Stimulated activated CD8-positive, alpha-beta memory T cell treated with anti-CD3 and anti-CD28 coated beads, Interleukin-4, amount 100 ng/mL, for 4 hours (primary cell): ENCODE measurements at places on chromosomes 6 and 20.

GRCh38 chr6:111646034-111646433 lies 40.4 kb upstream of the TRAF3IP2 start:
- DNase-seq, result no peak

DNA sequence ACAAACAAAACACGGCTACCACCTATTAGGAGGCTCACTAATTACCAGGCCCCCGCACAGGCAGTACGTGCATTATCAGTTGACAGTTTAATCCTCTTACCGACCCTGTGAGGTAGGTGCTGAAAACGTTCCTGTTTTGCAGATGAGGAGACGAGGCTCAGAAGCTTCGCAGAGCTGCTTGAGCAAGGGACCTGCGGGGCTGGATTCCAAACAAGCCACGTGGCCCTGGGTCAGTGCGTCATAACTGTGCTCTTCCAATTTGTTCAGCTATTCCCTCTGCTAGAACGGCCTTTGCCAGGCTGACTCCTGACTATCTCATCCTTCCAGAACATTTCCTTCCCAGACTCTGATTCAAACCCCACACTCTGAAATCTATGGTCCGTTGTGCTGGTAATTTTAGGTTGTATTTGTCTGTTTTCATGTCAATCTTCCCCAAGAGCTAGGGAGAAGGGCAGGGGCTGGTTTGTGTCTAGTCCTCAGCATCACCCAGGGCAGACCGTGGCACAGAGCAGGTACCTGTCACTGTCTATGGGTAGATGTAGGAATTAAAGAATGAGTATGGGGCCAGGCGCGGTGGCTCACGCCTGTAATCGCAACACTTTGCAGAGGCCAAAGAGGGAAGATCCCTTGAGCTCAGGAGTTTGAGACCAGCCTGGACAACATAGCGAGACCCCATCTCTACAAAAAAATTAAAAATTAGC lies 28.8 kb upstream of the TLDC2 start:
- DNase-seq, result no peak

DNA sequence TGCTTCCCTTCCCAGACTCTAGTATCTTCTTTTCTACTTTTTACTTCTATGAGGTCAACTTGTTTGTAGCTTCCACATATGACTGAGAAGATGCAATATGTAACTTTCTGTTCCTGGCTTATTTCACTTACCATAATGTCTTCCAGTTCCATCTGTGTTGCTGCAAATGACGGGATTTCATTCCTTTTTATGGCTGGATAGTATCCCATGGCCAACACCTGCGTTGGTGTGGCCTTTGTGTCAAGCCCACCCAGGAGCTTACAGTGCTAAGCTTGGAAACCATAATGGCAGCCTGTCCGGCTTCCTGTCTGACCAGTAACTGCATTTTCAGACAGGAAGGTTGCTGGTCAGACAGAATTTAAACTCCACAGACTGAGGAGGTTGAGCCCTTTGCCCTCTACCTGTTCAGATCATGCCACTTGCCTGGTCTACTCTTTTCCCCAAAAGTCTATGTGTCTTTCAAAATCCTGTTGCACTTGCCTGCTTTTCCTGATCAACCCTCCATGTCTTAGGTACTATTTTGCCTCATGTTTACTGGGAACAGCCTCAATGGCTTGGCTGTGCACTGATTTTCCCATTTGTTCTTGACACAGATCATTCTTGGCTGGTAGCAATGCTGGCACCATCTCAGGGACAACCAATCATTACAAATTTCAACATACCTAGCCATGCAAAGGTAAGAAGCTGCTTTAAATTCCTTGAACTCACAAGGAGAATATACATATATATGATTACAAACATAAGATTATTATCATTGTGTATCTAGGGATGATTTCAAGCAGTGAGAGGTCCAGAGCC lies 114.3 kb upstream of the PLEKHG1 start:
- DNase-seq, result no peak

DNA sequence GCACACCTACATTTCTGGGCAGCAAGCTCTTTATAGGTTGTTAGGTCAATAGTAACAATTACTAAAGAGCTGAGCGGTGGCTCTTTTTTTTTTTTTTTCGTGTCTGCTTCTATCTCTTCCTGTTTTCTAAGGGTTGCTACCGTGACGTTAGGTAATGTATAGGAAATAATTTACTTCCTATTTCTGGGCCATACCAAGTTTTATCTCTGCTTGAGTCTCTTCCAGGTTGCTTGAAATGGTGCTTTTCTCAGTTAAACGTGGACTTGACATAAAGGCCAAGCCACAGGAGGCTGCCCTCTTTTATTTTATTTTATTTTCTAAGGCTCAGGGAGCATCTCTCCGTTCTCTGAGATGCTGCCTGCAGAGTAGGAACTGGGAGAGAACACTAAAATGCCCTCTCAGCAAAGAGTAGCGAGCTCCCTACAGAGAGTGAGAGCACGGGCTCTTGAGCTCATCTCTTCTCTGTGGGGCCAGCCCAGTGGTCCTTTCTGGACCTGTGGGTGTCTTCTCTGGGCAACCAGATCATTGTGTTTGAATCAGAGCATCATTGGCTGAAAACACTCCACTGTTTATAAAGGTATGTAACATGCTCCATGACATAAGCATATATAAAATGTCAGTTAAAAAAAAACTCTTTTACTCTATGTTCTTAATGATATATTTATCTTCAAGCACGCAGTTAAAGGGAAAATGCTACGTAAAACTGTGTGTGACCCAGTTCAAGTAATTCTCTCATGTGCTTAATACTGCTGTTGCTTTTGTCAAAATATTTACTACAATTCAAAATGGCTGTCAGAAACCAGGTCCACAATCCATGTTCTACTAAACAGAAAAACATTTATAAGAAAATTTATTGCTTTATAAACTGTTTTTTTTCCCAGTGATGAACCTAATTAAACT lies at the start of gene ZNF831:
Gene ZNF831 (plus strand): TSS at position 191 of the 900 bp plus-strand sequence. CDS start 27,199 bp downstream, outside the sequence.
- DNase-seq, result no peak

- no peak for DNase-seq
Observed at GRCh38 chr6:143007646-143008045, 53.0 kb upstream of the AIG1 start.

GRCh38 chr6:50270415-50270814 lies 220.7 kb upstream of the DEFB112 start:
- no peak for DNase-seq

- DNase-seq, result no peak
Observed at GRCh38 chr6:109326351-109326750, 55.9 kb downstream of the CD164 start.

DNA sequence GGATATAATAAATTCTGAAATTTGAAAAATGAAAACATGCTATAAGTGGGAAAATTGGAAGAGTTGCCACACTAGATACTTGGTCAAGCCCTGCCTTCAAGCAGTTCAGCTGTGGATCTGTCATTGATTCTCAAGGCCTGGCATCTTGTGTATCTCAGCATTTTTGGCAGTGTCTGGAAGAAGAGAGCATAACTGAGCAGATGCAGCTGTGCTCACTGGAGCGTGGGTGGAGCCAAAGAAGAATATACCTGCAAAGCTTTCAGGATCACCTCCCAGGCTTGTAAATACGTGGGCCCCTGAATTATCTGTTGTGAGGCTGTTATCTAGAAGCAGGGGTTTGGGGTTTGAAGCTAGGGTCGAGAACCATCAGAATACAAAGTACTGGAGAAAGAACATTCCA lies 31.3 kb upstream of the CHD6 start:
- no peak for DNase-seq

- DNase-seq, result no peak
Observed at GRCh38 chr6:79818471-79818870, 128.9 kb downstream of the ELOVL4 start.

- DNase-seq, result no peak
Observed at GRCh38 chr6:36523451-36523850, 23.8 kb downstream of the STK38 start.

- no peak for DNase-seq
Observed at GRCh38 chr6:105676857-105677256, 274.0 kb upstream of the PREP start.

DNA sequence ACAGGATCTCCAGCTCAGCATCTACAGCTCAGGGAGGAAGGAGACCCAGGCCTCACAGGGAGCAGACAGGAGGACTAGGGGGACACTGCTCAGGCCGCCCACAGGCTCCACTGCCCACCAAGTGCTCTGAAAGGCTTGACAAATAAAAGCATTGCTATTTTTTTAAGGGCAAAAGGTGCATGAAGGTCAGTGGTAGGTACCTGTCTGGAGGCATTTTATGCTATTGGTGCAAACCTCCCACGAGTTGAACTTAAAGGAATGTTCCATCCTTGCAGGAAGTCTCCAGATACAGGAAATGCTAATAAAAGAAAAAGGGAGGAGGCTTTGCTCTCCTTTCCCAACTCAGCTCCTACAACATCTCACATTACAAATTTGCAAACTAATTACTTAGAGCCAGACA lies 228.1 kb downstream of the FOXC1 start:
- no peak for DNase-seq

DNA sequence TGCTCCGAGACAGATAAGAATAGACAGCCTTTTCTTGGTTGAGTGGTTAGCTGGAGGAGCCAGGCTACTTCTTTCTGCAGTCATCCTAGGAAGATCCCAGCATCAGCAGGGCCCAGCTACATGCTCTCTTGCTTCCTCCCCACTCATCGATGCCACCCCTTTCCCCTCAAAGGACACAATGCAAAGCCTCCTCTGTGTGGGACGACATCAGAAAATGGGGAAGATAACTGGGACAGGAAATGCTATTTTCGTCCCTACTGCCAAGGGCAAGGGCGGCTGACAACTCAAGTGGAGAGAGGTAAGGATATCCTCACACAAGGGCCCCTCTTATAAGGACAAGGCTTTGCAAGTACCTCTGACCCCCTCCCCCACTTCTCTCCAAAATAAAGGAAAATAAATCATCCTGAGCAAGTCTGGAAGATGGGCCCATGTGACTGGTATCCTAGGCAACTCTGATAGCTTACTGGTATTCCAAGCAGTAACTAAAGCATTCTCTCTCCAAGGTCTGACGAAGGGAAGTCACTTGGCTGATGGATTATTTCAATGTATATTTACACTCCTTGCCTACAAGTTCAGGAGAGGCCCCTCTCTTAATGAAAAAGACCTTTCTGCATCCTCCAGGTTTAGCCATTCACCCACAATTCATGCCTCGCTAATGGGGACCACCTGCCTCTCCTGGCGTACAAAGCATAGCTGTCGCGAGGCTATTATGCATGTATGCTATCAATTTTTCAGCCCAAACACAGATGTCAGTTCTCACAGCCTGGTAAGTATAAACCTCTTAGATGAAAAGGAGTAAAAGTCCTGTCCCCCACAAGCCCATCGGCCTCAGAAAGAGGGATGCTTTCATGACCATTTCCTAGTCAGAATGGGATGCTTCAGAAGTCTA lies 11.3 kb downstream of the ELMO2 start:
- DNase-seq, result no peak

- DNase-seq, result no peak
Observed at GRCh38 chr20:9886227-9886626, 47.4 kb upstream of the PAK5 start.

DNA sequence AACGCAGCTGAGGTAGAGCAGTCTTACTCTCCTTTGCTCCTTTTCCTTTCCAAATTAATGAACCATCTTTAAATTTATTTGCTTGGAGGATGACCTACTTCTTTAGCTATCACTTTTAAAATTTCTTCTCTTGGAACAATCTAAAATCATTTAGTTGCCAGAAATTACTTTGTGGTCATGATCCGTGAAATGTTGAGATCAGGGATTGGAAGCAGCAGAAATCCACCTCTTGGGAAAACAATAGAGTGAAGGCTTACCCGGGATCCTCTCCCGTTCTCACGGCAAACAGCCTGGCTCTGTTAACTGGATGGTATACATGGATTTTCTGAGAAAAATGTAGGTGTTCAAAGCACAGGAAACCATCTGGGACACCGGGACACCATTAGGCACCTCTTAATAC lies 7.7 kb downstream of the AKAP12 start:
- no peak for DNase-seq

DNA sequence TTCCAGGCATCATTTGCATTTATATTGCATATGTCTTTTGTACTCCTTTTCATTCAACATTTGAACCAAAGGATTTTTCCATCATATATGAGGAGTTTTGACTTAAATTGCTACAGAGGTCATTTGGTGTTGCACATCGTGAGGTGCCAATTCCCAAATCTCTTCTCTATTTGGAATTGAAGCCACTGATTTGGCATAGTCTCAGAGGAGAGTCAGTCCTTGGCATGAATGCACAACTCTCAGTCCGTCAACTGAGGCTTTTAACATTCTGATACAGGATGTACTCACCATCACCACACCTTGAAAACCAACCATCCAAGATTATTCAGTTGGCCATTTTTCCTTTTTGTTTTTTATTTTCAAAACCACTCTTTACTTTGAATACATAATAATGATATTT lies 31.1 kb upstream of the SYNDIG1 start:
- DNase-seq, result no peak

DNA sequence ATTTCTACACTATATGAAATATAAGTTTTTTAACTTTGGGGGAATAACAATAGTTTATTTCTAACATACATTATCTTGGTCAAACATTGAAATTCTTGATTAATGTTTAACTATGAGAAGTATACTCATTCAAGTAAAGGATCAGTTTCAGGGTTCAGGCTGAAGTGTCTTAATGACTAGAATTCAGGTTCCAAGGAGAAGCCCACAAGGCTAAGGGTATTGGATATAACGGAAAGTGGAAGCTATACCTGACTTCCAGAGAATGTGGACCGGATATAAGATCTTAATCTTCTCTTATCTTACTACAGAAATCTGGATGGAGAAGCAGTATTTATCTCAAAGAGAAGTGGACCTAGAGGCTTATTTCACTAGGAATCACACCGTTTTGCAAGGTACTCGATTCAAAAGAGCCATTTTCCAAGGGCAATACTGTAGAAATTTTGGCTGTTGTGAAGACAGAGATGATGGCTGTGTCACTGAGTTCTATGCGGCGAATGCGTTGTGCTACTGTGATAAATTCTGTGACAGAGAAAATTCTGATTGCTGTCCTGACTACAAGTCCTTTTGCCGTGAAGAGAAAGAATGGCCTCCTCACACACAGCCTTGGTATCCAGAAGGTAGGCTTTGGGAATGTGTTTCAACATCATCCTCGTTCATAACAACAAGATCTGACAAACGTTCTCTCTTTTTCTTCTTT lies at the start of gene TINAG:
Gene TINAG (plus strand): TSS at position 153 of the 697 bp plus-strand sequence. CDS start 110 bp downstream, at position 263.
- DNase-seq, result no peak

DNA sequence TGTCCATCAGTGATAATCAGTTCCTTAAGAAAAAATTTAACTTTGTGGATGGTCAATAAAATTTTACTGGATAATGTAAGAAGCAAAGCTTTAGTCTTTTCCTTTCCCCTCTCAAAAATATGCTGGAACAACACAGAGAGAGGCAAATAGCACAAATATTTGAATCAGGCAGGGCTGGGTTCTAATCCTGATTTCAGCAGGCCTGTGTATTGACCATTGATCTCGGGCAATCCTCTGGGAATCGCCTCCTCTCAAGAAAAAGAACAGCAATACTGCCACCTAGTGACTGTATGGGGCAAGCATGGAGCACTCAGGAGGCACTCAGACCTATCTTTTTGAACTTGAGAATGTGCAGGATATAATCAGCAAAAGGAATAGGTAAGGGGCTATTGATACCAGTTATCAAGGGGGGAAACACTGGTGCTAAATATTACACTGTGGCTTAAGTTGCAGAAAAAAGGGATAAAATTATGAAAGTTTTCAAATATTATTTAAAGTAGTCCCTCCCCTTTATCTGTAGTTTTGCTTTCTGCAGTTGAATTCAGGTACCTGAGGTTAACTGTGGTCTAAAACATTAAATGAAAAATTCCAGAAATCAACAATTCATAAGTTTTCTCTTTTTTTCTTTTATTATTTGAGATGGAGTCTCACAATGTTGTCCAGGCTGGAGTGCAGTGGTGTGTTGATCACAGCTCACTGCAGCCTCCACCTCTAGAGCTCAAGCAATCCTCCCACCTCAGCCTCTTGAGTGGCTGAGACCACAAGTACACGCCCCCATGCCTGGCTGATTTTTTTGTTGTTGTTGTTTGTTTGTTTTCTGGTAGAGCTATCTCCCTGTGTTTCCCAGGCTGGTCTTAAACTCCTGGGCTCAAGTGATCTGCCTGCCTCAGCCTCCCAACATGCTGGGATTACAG lies 91.8 kb upstream of the NHSL1 start:
- DNase-seq, result no peak
